ENCODE measurements at places on chromosomes 2 and 18.
A peak's percentile ranks its signal among the peaks of the same experiment; 100 is the strongest.

DNA sequence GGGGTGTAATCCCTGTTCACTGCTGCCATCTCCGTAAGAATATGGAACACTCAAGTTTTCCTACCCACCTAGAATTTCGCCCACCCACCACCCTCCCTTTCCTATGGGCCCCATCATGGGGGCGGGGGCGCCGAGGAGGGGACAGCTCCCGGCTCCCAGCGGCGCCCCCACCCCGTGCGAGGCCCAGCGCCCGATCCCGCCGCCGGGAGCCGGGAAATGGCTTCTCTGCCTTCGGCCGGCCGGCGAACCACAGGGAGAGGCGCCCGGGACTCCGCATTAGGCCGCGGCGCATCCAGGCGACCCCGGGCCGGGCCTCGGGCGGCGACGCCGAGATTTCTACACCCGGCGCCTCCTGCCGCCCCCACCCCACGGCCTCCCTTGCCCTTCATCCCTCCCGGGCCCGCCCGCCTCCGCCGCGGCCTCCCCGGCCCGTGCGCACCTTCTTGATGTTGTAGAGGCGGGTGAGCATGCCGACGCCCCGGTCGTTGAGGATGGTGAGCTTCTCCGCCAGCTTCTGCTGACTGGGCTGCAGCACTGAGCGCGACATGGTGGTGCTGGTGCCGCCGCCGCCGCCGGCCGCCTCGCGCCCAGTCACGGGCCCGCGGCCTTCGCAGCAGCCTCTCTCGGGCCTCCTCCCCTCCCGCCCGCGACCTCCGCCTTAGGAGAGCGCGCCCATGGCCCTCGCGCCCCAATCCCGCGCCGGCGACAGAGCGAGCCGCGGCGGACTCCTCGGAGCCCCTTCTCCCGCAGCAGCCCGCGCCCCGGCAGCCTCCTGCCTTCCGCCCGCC, 510 bp downstream of the NCKAP1 start:
- DNase-seq = no peak

GRCh38 chr2:62231541-62231940, 35.6 kb downstream of the B3GNT2 start:
- DNase-seq = no peak

GRCh38 chr2:75570948-75571729, 10.4 kb upstream of the EVA1A start:
- no peak for DNase-seq

DNA sequence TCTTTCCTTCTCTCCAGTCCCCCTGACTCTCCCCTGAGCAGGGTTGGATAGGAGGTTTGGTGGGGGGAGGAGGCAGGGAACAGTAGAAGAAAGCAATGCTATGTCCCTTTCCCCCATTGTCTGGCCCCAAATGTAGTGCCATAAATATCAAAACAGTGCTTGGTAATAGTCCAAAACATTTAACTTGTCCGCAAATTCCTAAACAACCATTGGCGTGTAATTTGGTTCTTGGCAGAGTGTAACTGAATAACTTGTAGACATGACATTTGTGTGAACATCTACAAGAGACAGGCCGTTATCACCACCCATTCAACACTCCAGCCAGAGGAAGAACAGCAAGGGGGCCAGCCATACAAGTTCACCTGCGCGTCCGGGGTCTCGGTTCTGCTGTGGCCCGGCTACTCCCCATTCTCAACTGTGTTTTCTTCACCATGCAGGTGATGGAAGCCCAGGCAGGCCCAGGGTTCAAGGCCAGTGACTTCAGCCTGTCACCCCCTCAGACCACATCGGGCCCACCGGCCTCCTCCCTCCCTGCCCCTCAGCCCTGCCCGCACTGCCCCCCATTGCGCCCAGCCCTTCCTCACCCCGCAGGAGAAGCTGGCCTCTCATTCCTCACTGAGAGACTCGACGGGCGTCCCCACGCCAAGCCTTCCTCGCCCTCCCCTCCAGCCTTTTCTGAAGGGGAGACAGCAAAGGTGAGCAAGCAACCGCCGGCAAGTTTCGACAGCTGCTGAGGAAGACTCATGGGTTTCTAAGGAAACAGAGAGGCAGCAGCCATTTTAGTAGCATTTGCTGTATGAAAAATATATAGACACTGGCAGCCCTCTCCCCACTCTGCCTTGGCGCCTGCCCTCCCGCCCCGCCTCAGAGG, 699 bp upstream of the RAPGEF4 start:
- DNase-seq = no peak

DNA sequence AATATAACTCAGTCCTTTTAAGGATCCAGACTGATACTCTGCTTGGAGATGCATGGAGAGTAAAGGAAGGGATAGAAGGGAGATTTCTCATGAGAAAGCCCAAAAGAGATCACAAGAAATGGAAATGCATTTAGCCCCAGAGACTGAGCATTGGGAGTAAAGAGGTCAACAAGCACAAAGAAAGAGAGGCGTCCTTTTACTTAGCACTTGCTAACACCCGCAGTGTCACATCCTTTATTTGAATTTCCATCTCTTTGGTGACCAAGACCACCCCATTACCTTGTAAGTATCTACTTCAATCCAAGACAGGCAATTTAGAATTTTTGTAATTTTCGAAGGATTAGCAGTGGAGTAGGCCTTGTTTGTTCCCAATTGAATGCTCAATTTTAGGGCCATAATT, 111.8 kb upstream of the DCC start:
- DNase-seq = no peak

GRCh38 chr2:182077448-182078142, 91.9 kb downstream of the PPP1R1C start:
- no peak for DNase-seq

DNA sequence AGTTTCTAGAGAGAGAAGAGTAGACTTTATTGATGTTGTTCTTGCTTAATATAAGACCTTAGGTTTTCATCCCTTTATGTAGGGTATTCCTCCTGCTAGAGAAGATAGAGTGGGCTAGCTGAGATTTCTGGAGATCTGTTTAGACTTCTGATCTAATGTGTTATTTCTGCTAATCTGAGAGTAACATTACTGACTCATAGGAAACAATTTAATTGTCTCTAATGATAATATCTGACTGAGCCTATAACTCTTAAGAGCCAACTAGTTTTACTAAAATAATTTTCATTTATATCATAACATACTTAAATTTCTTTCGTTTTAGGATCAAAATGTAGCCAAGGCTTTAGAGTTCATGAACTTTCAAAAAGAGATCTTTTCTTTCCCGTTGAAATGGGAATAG, 618.7 kb upstream of the ZEB2 start:
- no peak for DNase-seq

DNA sequence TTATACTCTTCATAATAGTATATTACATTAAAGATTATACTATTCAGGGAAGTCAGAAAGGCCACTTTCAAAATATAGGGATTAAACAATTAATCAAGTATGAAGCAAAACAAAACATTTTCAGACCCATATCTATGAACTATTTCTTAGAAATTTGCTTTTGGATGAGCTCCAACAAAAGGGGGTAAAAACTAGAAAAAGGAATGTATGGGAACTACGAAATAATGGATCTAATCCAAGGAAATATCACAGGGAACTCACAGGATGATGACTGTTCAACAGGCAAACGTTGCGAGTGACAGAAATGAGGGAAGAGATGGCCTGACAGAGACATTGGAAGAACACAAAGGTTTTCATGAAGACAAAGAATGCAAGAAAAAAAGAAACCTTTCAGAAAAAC, 27.9 kb downstream of the G6PC2 start:
- no peak for DNase-seq

DNA sequence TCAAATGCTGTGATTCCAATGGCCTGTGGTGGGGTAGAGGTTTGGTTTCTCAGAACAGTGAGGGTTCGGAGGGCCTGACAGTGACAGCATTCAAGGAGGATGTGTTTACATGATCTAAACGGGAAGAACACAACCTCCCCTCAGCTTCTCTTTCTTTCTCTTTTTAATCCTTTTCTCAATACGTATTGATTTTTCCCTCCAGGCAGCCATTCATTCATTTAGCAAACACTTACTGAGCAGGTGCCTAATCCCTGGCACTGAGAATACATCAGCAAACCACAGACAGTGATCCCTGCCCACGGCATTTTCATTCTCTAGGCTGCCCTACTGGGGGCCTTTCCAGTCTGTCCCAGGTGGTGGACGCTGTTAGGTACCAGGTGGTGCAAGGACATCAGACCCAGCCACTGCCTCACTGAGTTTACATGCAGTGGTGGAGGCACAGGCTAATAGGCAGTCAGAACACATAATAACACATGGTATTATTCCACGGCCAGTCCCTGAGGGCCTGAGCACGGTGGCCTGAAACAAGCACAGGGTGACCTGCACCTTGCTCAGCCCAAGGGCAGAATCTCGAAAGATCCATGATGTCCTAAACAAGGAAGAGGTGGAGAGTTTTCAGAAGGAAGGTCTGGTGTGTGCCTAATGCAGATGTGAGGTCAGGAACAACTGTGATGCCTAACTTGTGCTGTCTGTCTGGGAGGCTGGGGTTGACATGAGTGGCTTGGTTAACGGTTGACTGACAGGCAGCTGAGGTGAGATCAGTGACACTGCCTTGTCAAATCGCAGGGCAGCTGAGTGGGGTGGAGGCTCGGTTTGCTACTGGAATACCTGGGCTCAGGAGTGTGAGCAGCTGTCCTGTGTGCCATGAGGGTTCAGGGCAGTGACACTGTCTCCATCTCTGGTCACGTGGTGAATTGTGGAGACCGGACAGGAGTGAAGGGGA, 785.5 kb upstream of the HS6ST1 start:
- DNase-seq = no peak

DNA sequence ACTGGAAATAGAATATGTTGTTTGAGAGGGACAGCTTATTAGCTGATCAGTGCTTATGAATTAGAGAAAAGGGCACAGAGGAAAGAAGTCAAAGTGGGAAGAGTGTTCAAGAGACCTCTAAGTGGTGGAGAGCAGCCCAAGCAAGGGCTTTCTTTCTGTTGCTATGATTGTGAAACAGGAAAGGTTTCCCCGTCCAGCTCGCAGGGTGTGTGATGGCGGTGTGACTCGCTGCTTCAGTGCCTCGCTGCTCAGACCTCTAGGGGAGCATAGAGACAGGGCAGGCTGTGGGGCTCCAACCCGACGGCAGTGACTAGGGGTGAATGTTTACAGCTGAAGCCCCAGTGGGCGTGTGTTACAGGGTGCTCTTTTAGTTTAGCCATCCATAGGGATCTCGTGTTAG, 166.5 kb upstream of the COPS8 start:
- no peak for DNase-seq

GRCh38 chr2:86807468-86808275, 17.0 kb upstream of the CD8A start:
- no peak for DNase-seq

- DNase-seq = no peak
Measured at GRCh38 chr2:214560618-214561190, 149.8 kb downstream of the VWC2L start.

- no peak for DNase-seq
Measured at GRCh38 chr2:88658881-88659537, 31.7 kb upstream of the EIF2AK3 start.

- no peak for DNase-seq
Measured at GRCh38 chr2:161246281-161246680, 61.9 kb upstream of the PSMD14 start.

GRCh38 chr2:224187220-224187619, 148.1 kb upstream of the SERPINE2 start:
- DNase-seq = no peak

DNA sequence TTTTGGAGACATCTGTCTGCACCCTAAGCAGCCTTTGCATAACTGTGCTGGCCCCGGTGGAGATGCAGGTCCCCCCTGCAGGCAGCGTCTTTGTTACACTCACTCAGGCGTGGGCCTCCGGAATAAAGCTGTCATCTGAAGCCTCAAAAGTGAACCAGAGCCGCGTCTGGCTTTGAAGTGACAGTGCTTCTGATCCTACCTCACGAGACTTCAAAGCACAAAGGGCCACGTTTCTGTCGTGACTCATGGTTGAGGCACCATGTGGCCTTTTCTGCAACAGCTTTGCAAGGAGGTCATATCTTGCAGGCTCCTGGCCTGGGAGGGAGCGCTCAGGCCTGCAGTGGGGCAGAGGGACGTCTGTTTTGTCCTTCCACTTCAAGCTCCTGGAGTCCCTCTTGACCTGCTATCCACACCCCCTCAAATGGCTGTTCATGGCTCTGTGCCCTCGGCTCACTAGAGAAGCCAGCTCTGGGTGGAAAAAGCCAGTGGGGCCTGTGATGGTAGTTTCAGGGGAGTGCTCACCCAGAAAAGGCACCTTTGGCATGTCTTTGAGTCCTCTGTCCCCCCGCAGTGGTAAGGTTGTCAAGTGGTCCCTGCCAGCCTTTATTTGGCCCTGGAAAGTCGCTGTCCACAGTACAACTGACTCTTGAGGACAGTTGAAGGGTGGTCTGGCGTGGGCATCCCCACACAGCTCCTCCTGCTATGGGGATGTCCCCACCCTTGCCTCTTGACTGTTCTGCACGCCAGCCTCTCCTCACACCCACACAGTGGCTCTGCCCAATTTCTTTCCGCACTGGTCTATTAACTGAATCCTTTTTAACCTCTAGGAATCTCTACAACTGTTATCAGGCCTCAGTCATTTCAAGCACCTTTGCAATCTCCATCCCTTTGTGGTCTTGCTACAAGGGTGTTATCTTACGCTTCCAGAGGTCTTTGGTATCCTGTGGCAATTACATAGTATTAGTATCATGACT, 19.3 kb downstream of the GPR55 start:
- DNase-seq = peak; percentile 67

GRCh38 chr2:72011791-72012190, 135.9 kb downstream of the CYP26B1 start:
- DNase-seq = no peak

DNA sequence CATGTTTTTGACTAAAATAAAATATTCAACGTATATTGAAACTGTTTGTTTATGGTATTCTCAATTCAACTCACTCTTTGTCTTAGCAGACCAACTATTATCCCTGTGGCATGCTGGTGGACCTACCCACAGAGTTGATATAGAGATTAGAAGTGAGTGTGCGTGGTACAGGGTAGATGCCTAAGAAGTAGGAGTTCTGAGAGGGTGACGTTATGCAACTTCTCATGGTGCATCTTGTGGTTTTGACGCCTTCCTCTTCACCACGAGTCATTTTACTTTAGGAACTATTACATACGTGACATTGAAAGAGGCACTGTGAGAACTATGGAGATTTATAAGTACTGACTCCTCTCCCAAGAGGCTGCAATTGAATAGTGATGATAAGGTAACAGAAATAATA, 26.6 kb upstream of the NAPG start:
- no peak for DNase-seq

DNA sequence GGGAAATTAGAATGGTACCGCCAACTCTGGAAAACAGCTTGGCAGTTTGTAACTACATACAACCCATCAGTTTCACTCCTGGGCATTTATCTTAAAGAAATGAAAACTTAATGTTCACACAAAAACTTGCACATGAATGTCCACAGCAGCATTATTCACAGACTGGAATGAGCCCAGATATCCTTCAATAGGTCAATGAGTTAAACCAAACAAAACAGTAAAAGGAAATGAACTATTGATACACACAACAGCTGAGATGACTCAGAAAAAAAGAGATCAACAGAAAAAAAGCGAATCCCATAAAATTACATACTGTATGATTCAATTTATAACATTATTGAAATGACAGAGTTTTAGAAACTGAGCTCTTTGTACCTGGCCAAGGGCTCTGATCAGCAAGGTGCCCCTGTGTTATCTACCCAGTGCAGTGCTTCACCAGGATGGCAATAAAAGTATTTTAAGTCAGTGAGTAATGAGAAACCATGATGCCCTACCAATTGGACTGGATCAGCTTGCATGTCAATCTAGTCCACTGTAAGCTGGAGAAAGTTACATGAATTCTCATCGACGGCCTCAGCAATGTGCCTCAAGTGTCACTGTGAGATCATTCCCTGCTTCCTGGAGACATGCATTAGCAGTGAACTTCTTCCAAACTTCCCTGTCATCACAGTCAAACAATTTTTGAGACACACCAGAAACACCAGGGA, 21.9 kb downstream of the TMEM237 start:
- no peak for DNase-seq

All from stimulated activated CD8-positive, alpha-beta memory T cell treated with anti-CD3 and anti-CD28 coated beads, Interleukin-7, amount 100 ng/mL, for 1 hour (primary cell).